ENCODE measurements at places on chromosomes 3 and 15.

DNA sequence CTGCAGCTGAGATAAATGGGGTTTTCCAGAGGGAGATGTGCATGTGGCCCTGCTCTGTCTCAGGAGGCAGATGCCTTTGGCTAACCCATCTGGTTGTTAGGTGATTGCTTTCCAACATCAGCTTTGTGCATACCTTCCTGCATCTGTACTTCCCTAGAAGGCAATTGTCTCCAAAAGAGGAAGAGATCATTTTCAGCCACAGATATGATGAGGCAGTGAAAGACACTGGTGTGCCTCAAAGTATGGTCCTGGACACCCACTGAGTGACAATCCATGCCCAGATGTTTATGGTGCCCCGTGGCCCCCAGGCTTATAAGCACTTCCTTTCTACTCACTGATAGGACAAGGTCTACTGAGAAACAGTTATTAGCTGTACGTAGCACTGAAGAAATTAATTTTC lies 117.5 kb upstream of the NR2F2 start:
- no peak for DNase-seq

- no peak for DNase-seq
Measured at GRCh38 chr3:196604548-196604947, 34.9 kb upstream of the NRROS start.

DNA sequence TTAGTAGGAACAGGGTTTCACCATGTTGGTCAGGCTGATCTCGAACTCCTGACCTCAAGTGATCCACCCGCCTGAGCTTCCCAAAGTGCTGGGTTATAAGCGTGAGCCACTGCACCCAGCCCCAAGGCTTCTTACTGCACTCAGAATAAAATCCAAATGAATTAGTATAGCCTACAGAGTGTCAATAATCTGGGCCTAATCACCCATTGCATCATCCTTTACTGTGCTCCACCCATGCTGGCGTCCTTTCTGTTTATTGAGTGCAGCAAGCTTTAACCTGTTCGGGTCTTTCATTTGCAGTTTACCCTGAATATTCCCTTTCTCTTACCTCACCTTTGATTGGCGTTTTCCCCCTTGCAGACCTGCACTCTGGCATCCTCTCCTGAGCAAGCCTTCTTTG lies 77.7 kb downstream of the CEP63 start:
- no peak for DNase-seq

- no peak for DNase-seq
Measured at GRCh38 chr3:169548194-169548593, 115.3 kb downstream of the MECOM start.

GRCh38 chr3:193023218-193023617 lies 105.6 kb upstream of the MB21D2 start:
- no peak for DNase-seq

DNA sequence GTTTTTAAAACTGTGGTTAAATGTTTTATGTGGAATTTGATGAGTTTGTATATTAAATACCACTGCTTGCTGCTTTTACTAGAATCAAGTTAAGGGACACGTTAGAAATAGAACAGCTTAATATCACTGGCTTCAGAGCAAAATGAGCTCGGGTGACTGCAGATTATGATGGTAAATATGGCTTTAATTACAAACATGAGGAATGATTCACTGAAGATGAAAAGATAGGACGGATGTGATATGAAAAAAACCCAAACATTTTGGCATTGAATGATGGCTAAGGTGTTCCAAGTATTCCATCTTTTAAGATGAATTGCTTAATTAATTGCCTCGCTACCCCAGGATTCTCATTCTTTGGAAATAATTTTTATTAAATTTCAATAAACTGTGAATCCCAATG lies 33.7 kb downstream of the SLC24A1 start:
- DNase-seq: no peak

- DNase-seq: no peak
Measured at GRCh38 chr3:148847351-148847750, 17.7 kb upstream of the CPA3 start.

DNA sequence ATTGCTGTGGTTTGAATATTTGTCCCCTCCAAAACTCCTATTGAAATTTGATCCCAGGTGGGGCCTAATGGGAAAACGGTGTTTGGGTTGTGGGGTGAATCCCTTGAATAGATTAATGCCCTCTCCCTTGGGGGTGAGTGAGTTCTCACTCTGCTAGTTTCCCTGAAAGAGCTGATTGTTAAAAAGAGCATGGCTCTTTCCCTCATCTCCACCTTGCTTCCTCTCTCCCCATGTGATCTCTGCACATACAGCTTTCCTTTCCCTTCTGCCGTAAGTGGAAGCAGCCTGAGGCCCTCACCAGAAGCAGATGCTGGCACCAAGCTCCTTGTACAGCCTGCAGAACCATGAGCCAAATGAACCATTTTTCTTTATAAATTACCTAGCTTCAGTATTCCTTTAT lies 394.9 kb upstream of the WNT5A start:
- no peak for DNase-seq

DNA sequence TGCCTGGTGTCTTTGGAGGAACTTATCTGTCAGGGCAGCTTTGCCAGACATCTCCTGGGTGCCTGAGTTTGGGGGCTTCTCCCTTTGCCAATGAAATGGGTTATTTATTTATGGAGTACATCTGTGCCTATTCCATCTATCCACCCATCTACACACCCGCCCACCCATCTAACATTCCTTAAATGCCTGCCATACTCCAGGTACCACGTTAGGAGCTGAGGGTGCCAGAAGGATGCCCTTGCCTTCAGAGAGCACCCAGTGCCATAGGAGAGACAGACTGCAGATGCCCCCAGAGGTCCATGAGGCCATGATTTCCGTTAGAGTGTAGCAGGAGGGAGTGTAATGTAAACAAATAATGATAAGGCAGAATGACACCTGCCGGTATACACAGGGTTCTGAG lies 21.8 kb upstream of the KIF23 start:
- no peak for DNase-seq

DNA sequence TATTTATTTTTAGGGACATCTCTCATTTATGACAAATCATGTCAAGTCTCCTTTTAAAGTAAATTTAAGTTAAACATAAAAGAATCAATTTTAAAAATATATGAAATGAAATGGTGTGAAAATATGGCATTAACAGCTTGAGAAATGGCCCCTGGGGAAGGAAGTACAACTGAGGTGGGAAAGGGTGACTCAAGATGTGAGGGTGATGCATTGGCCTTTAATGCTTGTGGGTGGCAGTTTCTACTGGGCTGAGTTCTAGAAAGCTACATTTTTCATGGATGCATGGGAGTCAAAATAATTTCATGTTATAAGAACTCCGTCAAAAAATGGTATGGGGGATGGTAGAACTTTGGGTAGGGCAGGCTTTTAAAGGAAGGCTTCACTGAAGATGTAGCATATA lies 708.8 kb upstream of the CFAP20DC start:
- no peak for DNase-seq

- no peak for DNase-seq
Measured at GRCh38 chr3:171892457-171892856, 49.3 kb downstream of the TMEM212 start.

DNA sequence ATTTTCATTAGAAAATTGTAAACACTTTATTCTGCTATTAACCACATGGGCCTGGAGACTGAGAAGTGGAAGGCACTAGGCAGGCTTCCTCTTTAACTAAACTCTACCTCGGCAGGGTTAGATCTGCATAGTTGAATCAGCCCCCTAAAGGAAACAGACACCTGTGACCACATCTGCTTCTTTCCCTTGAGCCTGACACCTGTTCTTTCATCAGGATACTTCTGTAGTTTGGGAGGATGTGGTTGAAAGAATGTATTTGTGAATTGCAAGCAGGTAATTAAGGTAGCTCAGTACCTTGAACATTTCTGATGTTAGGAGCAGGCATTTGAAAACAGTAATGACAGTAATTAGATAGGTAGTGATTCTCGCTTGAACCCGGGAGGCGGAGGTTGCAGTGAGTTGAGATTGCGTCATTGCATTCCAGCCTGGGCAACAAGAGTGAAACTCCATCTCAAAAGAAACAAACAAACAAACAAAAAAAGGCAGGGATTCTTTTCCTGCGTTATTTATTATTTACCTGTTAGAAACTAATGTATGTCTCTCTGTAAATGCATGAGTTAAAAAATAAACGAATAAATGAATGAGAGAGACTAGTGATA lies 468.5 kb downstream of the NLGN1 start:
- no peak for DNase-seq

Measured in NCI-H1048 (cell line).